ENCODE measurements at places on chromosomes 12 and 14.
A peak's percentile ranks its signal among the peaks of the same experiment; 100 is the strongest.

GRCh38 chr12:41605545-41606305 is 417.6 kb downstream of the PDZRN4 start:
- DNase-seq: no peak

GRCh38 chr14:94598816-94599655 is 13.2 kb upstream of the SERPINA3 start:
- no peak for DNase-seq

- no peak for DNase-seq
Observed at GRCh38 chr12:1815814-1816729, 4.3 kb upstream of the LRTM2 start.

DNA sequence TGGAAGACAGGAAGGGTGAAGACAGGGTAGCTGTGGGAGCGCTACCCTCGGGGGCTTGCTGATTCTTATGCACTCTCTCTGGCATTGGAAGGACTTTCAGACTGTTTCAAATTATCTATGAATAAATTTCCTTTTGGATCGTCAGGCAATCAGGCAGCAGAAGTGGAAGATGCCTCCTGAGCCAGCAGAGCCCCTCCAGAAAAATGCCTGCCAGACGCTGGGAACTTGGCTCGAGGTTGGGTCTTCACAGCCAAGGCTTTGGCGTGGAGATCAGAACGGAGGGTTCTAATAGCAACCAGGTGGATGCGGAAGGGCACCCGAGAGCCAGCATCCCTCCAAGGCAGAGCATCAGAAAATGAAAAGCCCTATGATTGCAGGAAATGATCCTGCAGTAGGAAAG is 119.2 kb upstream of the RFLNA start:
- no peak for DNase-seq

GRCh38 chr12:83199069-83199468 is 512.4 kb downstream of the TMTC2 start:
- no peak for DNase-seq

- DNase-seq: no peak
Observed at GRCh38 chr12:65695113-65695865, 129.0 kb upstream of the HMGA2 start.

- DNase-seq: no peak
Observed at GRCh38 chr14:31843361-31844091, 233.6 kb upstream of the ARHGAP5 start.

GRCh38 chr12:116385486-116386217 is 108.2 kb upstream of the MED13L start:
- no peak for DNase-seq

GRCh38 chr12:25949343-25949742 is 9.1 kb upstream of the RASSF8 start:
- no peak for DNase-seq

GRCh38 chr14:91369628-91370445 is 47.8 kb downstream of the CCDC88C start:
- DNase-seq: no peak

- DNase-seq: no peak
Observed at GRCh38 chr14:36905272-36905888, 243.7 kb downstream of the PAX9 start.

DNA sequence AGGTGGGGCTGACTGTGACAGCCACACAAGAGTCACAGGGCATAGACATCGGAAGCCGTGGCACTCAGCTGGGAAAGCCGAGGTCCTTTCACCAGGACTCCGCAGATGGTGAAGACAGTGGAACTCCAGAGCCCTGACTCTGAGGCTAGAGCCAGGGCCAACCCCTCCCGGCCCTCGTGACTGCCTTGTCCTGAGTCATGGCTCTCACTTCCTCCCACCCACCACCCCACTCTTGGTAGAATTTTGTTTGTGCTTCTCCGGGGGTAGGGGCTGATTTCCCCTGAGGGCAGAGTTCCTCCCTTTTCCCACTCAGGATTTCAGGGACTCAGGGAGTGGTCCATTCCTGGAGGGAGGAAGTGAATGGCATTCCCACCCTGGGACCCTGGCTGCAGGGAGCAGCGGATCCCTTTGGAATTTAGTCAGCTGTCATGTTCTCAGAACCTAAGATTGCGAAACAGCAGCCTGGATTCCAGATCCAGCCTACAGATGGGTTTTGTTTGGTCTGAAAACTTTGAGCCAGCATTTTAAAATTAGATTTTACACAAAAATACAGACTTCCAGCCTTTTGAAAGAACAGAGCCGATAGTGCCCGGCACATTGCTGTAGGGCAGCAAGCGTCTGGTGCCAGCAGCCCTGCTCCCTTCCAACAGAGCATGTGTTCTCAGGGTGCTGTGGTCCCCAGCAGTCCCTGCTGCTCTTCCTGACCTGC is 50.7 kb downstream of the TPCN1 start:
- DNase-seq: peak; percentile 13

- no peak for DNase-seq
Observed at GRCh38 chr12:80293347-80293746, 150.7 kb upstream of the PTPRQ start.

- DNase-seq: no peak
Observed at GRCh38 chr12:120175062-120175461, 19.5 kb downstream of the GCN1 start.

DNA sequence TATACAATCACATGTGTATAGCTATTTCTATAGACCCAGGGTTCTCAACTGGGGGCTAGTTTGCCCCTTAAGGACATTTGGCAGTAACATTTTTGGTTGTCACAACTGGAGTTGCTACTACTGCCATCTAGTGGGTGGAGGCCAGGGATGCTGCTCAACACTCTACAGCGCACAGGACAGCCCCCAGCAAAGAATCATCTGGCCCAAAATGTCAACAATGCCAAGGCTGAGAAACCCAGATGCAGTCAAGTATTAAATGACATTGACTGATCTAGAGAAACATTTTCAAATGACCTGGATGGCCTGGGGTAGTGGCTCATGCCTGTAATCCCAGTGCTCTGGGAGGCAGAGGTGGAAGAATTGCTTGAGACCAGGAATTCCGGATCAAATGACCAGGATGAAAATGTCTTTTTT is 5.8 kb downstream of the WSB2 start:
- peak; percentile 64 for DNase-seq

DNA sequence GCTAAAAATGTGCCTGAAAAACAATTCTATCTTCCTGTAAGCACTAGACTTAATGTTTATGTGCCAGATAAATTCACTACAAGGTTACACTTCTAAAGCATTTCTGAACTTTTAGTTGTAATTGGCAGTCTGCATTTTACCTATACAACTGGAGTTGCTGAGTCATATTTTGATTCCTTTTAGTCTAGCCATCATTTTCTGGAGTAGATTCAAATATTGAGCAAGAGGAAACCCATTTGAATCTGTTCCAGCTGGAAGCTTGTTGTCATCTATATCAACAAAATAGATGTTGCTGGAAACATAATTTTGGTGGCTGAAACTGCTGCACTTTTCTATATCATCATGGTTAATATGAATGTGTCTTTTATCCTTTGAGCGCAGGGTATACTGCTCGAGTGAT is 122.2 kb upstream of the CCDC175 start:
- no peak for DNase-seq

- no peak for DNase-seq
Observed at GRCh38 chr12:87921621-87922020, 107.6 kb downstream of the C12orf50 start.

- no peak for DNase-seq
Observed at GRCh38 chr12:46904406-46905238, 78.8 kb upstream of the SLC38A4 start.

DNA sequence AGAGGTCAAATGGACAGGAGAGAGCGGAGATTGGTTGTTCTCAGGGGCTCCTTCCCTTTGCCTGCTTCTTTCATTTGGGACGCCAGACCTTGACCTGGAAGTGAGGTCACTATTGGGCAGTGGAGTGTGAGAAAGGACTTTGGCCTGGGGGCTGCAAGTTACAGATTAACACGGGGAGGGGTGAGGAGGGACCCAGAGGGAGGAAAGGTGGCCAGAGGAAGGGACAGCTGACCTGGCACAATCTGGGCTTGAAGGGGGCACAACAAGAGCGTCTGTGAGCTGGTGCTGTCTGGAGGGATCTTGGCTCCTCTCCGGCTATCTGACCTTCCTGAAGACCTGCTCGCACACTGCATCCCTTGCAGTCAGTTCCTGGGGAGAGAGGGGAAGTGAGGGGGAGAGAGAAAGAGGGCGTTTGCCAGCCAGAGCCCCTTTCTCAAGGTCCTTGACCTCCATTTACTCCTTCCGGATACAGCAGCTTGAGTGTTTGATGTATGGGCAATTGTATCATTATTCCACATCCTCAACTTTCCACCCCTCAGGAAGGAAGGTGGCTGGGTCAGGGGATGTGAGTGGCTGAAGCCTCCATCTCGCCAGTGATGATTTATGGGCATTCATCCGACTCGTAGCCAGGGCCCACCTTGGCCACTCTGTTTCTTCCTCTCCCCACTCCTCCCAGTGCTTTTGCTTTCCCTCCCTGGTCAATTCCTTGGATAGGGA is 4.7 kb downstream of the RBP5 start:
- DNase-seq: no peak

Data from stimulated activated CD4-positive, alpha-beta T cell treated with anti-CD3 and anti-CD28 coated beads, Interleukin-1b, Interleukin-23, amount 100 ng/mL, for 24 hours (primary cell).